Aorta (tissue), 5 donors: ENCODE measurements at places on chromosomes 3 and 15. TPM values are rescaled to one million over a fixed set of nuclear protein-coding genes. Genes with fewer than 3 reads are reported as not detected.

The NOX5 gene
- 0.19 TPM for total RNA-seq

The AQR gene
- 27.2 TPM for total RNA-seq

The CELSR3 gene
- total RNA-seq: 1.3 TPM

The CADPS gene
- 0.99 TPM for total RNA-seq

The ANP32A gene
- 76.1 TPM for total RNA-seq

The RBPMS2 gene
- 9.9 TPM for total RNA-seq

The FYCO1 gene
- 75.5 TPM for total RNA-seq

The ANKUB1 gene
- total RNA-seq: not detected

The SERINC4 gene
- not detected for total RNA-seq

The GMNC gene
- total RNA-seq: not detected

The CHAC1 gene
- 2.1 TPM for total RNA-seq

GRCh38 chr3:18680758-18681157 is 255.6 kb upstream of the SATB1 start:
- DNase-seq: no peak

- no peak for DNase-seq
Observed at GRCh38 chr3:195800240-195800639, 11.5 kb downstream of the MUC4 start.

DNA sequence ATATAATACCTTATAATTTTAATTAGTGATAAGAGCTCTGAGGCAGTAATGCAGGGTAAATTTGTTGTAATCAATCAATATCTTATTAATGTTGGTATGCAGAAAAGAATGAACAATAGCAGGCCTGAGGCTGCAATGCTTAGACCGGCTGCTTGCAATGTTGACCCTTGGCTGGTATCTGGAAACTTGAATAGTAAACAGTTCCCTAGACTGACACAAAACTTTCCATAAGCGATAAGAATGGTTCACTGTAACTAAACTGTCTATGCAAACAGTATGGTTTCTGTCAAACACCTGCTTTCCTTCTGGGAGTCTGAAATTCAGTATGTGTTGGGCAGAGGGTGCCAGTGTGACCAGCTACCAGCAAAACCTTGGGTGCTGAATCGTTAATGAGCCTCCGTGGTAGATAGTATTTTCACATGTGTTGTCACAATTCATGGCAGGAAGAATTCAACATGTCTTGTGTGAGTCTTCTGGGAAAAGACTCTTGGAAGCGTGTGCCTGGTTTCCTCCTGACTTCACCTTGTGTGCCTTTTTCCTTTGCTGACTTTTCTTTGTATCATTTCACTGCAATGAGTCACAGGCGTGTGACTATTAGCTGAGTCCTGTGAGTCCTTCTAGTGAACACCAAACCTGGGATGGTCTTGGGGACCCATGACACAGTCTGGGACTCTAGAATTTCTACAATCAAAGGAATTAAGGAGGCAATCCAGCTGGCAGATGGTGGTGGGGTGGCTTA is 30.7 kb upstream of the CLRN1 start:
- DNase-seq: no peak

DNA sequence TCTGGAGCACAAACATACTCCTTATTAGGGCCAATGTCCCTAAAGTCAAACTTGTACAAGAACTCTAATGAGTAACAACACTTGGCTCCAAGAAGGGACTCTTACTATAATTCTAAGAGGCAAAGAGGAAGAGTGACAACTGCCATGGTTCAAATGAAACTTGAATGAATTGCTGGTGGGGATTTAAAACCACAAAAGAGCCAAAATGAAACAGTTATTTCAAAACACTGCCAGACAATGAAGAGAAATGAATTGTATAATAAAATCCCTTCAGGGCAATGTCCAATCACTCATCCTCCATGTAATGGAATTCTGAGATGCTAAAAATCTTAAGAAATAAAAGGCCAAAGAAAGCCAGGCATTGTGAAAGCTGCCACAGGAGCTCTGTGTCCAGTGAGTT is 14.2 kb downstream of the THRB start:
- DNase-seq: no peak

DNA sequence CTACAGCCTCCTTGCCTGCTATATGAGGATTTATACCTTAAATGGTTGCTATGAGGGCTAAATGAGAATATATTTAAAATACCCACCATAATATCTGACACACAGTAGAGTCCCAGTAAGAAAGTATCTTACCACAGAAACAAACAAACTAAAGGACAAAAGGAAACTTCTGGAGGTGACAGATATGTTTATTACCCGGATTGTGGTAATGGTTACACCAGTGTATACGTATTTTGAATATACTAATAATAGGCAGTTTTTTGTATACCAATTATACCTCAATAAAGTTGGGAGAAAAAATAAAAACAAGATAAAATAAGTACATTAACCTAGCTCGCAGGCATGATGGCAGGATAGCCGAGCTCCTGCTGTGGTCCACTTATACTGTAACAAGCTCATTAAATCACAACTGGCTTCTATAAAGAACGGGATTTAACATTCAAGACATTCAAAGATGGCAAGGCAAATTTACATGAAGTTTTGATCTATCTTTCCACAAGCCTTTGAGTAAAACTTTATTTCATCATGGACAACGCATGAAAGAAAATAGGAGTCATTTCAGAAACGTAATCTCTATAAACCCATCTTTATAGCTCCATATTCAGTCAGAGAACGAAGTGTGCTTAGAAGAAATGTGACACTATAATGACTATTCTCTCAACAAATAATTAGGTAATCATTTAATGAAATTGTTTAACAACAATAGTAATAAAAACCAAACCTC is 1.5 kb downstream of the RPN1 start:
- no peak for DNase-seq

GRCh38 chr15:28994142-28994830 is 108.5 kb downstream of the APBA2 start:
- DNase-seq: no peak

DNA sequence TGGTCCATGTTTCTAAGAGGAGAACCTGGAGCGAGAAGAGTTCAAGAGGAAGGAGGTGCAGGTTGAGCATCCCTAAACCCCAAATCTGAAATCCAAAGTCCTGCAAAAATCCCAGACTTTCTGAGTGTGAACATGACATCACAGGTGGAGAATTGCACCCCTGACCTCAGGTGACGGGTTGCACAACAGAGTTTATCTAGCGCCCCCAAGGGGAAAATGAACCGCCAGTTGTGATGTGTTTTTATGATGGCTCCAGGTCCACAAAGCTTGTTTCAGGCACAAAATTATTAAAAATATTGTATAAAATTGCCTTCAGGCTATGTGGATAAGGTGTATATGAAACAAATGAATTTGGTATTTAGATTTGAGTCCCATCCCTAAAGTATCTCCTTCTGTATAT is 420.0 kb downstream of the GABRB3 start:
- no peak for DNase-seq

GRCh38 chr15:55589287-55589686 is 1.1 kb upstream of the PYGO1 start:
- DNase-seq: no peak

DNA sequence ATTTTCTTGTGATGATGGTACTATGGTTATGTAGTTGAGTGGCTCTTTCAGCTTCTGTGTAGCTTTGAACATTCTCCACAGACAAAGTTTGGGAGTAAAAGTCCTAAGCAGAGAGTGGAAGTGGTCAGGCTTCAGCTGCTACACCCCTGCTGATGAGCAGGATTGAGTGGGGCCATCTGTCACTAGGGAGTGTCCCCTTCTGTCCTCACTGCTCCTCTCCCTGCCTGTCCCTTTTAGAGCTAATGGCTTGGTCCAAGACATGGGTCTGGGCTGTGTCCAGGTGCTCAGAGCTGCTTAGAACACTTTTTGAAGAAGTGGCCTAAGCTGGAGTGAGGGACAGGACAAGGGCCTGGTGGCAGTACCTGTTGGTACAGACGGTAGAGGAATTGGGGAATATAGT is 15.1 kb downstream of the MYZAP start:
- no peak for DNase-seq

DNA sequence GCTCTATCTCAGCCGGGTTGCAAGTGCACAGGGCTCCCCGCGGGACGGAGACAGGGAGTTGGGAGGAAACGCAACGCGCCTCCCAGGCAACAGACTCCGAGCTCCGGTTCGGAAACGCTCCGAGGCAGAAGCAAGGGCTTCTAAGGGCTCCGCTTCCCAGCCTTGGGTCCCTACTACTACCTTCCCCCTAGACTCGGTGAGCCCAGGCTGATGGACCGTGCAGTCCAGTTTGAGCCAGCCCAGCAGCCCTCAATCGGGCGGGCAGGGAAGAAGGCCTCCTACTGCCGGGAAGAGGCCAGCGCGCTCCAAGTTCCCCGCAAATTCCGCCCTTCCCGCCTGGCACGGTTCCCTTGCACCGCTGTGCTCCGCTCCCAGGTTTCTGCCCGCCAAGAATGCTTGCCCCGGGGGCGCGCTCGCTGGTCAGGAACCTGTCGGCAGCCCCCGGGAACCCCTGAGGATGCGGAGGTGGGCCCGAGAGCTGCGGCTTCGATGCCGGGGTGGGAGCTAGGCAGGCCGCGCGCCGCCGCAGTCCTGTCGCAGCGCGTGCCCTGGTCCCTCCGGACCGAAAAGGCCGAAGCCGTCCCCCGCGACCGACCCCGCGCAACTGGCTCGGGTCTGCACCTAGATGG is 728 bp downstream of the TRANK1 start:
- DNase-seq: peak; percentile 90

- no peak for DNase-seq
Observed at GRCh38 chr3:48544141-48544540, 12.5 kb downstream of the PFKFB4 start.

- DNase-seq: no peak
Observed at GRCh38 chr3:168511428-168512014, 415.8 kb upstream of the GOLIM4 start.

DNA sequence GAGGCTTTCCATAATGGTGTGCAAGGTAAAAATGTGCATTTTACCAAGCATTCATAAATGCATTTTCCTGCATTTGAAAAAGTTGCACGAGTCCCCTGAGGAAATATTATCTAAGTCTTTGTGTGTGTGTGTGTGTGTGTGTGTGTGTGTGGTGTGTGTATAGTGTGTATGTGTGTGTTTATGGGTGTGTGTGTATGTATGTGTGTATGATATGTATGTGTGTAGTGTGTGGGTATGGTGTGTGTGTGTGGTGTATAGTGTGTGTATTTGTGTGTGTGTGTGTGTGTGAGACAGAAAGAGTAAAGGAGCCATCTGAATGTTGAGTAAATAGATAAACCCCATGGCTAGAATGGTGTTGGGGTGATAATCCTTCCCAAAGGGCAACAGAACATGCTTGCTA is 229.6 kb upstream of the TBC1D5 start:
- DNase-seq: no peak

DNA sequence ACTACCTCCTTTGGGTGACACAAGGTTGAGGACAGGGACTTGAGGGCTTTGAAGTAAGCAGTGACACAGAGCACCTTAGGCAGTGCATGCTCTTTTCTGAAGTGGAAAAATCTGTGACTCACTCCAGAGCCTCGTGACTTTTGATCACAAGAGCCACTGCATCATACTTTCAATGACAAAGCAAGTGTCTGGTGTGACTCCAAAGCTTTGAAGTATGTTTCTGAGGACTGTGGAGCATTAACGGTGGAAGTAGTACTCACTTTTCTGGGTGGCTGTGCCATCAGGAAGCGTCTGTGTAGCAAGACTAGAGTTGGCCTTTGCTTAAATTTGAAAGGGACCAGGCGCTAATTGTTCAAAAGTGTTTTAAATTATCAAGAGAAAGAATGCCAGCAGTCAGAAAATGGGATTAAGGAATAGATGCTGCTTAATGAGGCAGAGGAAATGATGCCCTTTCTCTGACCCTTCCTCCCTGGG is 210.7 kb upstream of the TRIM42 start:
- no peak for DNase-seq

DNA sequence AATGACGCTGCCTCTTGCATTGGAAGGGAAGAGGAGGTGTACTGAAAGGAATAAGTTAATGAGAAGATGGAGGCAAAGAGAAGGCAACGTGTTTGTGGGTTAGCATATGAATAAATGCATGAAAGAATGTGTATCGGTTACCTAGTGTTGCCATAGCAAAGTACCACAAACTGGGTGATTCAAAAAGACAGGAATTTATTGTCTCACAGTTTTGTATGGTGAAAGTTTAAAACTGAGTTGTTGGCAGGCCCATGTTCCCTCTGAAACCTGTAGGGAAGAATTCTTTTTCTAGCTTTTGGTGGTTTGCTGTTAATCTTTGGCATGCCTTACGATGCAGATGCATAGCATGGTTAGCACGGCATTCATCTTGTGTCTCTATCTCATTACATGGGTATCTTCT is 729.9 kb downstream of the MECOM start:
- DNase-seq: no peak

DNA sequence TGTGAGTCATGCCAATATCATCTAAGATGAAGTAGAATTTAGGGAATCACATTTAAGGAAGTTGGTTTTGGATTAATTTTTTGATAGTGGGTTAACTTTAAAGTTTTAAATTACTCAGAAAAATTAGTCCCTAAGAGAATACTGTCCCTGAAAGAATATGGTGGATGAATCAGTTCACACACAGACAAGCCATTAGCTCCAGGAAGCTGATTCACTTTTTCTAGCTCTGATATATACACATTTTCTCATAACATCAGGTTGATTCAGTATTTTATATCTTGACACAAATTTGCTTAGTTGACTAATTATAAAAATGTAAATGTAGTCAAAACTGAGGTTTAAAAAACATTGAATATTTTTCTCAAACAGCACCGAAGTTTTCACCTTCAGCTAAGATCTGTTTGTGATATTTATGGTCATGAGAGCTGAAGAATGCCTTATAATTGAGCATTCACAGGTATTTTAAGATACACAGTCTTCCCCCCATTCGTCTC is 55.1 kb downstream of the MYH15 start:
- DNase-seq: no peak

- DNase-seq: no peak
Observed at GRCh38 chr15:78804391-78804792, 6.9 kb downstream of the ADAMTS7 start.
